ENCODE measurements at places on chromosomes 3 and 15. TPM values are rescaled to one million over a fixed set of nuclear protein-coding genes. Genes with fewer than 3 reads are reported as not detected.

The DUOXA2 gene
- not detected for total RNA-seq

DNA sequence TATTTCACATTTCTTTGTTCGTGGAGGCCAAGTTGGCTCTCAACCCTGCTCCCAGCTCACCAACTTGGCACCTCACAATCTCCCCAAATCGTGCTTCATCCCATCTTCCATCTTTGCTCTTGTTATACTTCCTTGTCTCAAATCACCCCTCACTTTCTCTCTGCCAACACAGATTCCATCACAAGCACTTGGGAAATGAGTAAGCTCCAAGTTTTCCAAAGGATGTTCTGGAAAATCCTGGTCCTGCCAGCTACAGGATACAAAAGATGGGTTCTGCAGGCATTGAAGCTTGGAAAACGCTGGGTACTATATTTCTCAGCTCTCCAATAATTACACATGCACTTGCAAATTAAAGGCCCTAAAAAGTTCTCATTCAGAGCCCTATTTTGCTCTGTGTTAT, 4.1 kb upstream of the TM4SF4 start:
- no peaks in the 10 kb centered on the region for H3K27me3 ChIP-seq
- no peak for DNase-seq
- no peak overlapping the region for H3K27ac ChIP-seq

DNA sequence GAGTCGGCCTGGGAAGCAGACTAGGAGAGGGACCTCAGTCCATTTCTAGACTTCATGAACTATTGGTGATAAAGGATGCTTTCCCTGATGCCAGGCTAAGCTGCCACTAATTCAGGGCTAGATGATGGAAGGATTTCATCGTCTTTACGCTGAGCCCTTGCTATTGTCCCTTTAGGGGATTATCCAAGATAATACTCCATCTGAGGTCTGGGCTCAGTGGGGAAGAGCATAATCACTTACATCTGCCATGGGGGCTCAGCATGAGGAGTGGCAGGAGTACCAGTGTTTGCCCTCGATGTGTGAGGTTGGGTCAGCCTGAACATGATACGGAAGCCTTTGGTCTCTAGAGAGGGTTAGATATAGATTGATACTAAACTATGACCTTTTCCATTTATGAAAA, 47.3 kb downstream of the PTPRG start:
- no peaks in the 10 kb centered on the region for H3K36me3 ChIP-seq
- H3K4me3 ChIP-seq = no peak overlapping the region
- no peaks in the 10 kb centered on the region for H3K27me3 ChIP-seq
- no peaks in the 10 kb centered on the region for H3K4me1 ChIP-seq
- no peak for DNase-seq
- H3K27ac ChIP-seq = no peak overlapping the region

DNA sequence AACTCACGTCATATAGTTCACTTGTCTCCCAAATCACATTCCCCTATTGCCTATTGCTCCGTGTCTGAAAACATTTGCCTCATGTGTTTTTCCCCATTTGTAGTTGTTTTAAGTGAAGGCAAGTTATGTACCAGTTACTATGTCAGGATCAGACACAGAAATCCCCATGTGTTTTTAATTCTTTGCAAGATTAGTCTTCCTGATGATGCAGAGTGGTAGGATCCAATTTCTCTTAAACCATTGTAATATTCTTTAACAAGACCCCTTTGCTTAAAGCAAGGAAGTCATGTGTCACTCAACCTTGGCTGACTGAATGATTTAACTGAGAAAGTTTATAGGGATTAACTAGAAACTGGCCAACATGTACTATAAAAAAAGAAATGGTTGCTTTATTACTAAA, 164.4 kb downstream of the OPA1 start:
- no peak for DNase-seq
- H3K4me3 ChIP-seq = no peak overlapping the region
- no peaks in the 10 kb centered on the region for H3K27me3 ChIP-seq
- no peaks in the 10 kb centered on the region for H3K4me1 ChIP-seq
- H3K27ac ChIP-seq = no peak overlapping the region

DNA sequence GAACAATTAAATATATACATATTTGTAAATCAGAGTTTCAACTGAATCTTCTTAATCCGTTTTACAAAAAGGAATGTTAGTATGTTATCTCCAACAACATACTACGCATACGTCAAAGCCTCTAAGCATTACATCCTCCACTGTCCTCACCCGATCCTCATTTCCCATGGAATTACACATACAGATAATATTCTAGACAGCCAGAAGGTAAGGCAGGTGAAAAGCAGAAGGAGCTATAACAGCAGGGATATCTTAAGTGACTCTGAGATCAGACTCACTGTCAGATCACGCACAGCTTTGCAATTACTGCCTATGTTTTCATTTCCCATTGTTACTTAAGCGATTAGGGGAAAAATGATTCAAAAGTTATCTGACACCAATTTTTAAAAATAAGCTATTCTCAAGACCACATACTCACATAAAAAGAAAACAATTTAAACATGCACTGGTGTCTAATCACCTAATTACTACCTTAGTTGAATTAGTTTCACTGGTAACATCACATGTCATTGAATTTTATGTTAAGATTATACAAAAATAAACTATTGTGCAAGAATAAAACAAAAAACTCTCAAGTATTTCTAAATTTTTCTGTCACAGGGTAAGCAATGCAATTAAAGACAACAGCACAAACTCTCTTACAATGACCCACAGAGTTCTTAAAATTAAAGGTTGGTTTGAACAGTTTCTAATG, 92.8 kb downstream of the TBL1XR1 start:
- no peaks in the 10 kb centered on the region for H3K36me3 ChIP-seq
- no peaks in the 10 kb centered on the region for H3K27me3 ChIP-seq
- DNase-seq = no peak
- H3K4me1 ChIP-seq = peaks cover 26% of the 10 kb centered on the region
- H3K4me3 ChIP-seq = no peak overlapping the region

Measured in sigmoid colon (tissue), 7 donors.